ENCODE measurements at places on chromosomes 4 and X.
A peak's percentile ranks its signal among the peaks of the same experiment; 100 is the strongest.

DNA sequence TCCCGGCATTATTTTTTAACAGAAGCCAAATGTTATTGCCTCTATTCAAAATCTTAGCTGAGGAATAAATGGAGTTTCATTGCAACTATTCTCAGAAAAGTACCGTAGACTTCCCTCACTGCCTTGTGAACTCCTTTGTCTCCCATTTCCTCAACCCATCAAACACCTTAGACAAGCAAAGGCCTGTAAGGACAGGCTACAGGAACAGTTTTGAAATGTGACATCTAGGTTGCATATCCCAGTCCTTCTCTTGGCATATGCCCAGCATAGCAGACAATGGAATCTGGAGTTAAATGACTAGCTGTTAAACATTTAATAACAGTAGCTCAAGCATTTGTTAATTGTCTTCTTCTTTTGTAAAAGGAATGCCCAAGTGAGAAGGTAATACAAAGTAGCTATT lies 1371.7 kb downstream of the STIM2 start:
- DNase-seq = no peak

DNA sequence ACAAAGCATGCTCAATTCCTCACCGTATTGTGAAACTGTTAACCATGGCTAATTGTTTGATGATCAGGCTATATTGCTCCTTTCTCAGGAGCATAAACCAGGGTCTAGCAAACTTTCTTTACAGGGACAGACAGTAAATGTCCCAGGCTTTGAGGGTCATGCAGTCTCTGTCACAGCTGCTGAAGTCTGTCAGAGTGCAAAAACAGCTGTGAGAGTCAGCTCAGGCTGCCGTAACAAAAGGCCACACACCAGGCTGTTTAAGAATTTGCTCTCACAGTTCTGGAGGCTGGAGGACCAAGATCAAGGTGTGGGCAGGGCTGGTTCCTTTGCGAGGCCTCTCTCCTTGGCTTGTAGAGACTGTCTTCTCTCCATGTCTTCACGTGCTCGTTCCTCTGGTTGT lies 75.6 kb downstream of the GPR143 start:
- no peak for DNase-seq

- peak; percentile 49 for DNase-seq
These were observed 1.0 kb downstream of the SLITRK4 start for GRCh38 chrX:143634663-143635455.

- DNase-seq = no peak
These were observed 137.8 kb upstream of the IL1RAPL2 start for GRCh38 chrX:104428231-104428630.

DNA sequence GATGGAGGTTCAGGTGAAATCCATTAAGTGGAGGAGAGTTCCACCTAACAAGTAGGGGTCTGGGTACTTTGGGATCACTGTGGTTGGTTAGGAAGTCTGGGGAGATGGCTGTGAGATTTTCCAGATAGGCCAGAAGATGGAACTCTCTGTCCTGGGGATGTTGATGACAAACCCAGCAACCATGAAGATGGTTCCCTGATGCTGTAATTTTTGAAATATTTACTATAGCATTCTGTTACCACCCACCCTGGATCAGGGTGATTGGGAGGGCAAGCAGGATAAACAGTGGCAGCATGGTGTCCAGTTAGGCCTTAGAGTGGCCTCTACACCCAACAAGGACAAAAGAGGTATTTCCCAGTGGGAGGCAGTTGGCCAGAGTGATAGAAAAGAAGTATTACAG lies 15.9 kb upstream of the NELFA start:
- DNase-seq = no peak
